GM23248 (cell line): ENCODE measurements at places on chromosomes 2 and 18. TPM values are rescaled to one million over a fixed set of nuclear protein-coding genes. Genes with fewer than 3 reads are reported as not detected.

GRCh38 chr2:187294043-187294442, 154.0 kb downstream of the CALCRL start:
- DNase-seq = no peak
- no peaks in the 10 kb centered on the region for H3K27me3 ChIP-seq
- H3K27ac ChIP-seq = no peak overlapping the region
- no peak overlapping the region for H3K4me3 ChIP-seq
- H3K4me1 ChIP-seq = peaks cover 7% of the 10 kb centered on the region
- H3K36me3 ChIP-seq = no peaks in the 10 kb centered on the region

The LYPD1 gene
- 0.11 TPM in 1 of 2 replicates, not detected in the other for total RNA-seq

GRCh38 chr2:176582990-176583481, 313.8 kb downstream of the MTX2 start:
- H3K36me3 ChIP-seq = no peaks in the 10 kb centered on the region
- no peaks in the 10 kb centered on the region for H3K27me3 ChIP-seq
- peak overlapping the region; percentile 92 for H3K27ac ChIP-seq
- peak overlapping the region; percentile 59 for H3K4me3 ChIP-seq

- peak; percentile 16 for DNase-seq
- peak overlapping the region; percentile 58; the same call in 1 of the 2 replicates for H3K27ac ChIP-seq
- peaks cover 28% of the 10 kb centered on the region for H3K4me1 ChIP-seq
- no peak overlapping the region for H3K4me3 ChIP-seq
- H3K27me3 ChIP-seq = no peaks in the 10 kb centered on the region
Measured at GRCh38 chr2:221518201-221518934, 53.7 kb downstream of the EPHA4 start.

DNA sequence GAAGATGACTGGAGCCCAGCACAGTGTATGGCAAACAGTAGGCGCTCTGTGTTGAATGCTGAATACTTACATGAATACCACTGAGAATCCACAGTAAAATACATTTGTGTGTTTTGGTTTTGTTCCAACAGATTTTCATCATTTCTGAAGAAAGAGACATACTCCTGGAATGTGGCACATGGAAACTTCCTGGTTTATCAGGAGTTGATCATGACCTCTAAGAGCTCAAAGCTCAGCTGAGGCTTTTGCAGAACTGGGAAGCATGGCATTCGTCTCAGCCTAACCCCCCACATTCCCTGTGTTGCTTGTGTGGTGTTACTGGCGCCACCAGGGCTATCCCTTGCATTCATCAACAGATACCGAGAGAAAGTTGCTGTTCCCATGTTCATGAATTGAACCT, 316.9 kb upstream of the REV1 start:
- no peaks in the 10 kb centered on the region for H3K27me3 ChIP-seq
- peak; percentile 52 for DNase-seq
- H3K4me1 ChIP-seq = peaks cover 21% of the 10 kb centered on the region
- no peaks in the 10 kb centered on the region for H3K36me3 ChIP-seq

- H3K36me3 ChIP-seq = no peaks in the 10 kb centered on the region
- H3K4me3 ChIP-seq = no peak overlapping the region
- DNase-seq = peak; percentile 29
- H3K4me1 ChIP-seq = no peaks in the 10 kb centered on the region
Measured at GRCh38 chr18:9653390-9653789, 39.0 kb upstream of the PPP4R1 start.
